Adrenal gland (tissue), 19 donors: ENCODE measurements at places on chromosomes 1 and 21. TPM values are rescaled to one million over a fixed set of nuclear protein-coding genes. Genes with fewer than 3 reads are reported as not detected.

- no peak for DNase-seq
- H3K4me1 ChIP-seq = no peaks in the 10 kb centered on the region
- H3K4me3 ChIP-seq = no peak overlapping the region
These were observed 32.6 kb downstream of the SLC44A3 start for GRCh38 chr1:94852788-94853187.

DNA sequence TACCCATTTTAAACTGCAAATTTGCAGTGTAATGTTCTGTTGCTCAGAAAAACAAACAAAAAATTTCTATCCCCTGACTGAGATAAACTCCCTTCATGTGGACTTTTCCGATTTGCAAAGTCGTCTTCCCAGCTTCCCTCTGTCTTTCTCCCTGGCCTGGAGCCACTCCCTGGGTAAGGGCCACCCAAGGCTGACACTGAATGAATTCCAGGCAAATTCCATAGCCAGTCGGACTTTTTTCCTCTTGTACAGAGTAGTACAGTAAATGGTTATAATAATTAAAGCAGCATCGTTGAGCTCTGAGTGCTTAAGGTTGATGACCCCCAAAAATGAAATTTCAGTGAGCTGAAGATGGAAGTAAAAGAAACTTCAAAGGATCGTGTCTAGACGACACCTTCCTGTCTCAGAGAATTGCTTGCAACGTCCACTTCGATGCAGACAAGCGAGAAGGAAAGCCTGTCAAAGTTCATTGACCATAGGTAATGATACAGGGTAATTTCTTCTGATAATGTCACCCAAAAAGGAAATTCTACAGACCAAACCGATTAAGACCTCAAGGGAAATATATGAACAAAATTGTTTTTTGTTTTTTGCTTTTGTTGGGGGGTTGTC is 33.6 kb upstream of the LHX8 start:
- H3K27ac ChIP-seq = no peak overlapping the region
- no peak for DNase-seq
- no peaks in the 10 kb centered on the region for H3K4me1 ChIP-seq
- no peak overlapping the region for H3K4me3 ChIP-seq
- no peaks in the 10 kb centered on the region for H3K27me3 ChIP-seq

DNA sequence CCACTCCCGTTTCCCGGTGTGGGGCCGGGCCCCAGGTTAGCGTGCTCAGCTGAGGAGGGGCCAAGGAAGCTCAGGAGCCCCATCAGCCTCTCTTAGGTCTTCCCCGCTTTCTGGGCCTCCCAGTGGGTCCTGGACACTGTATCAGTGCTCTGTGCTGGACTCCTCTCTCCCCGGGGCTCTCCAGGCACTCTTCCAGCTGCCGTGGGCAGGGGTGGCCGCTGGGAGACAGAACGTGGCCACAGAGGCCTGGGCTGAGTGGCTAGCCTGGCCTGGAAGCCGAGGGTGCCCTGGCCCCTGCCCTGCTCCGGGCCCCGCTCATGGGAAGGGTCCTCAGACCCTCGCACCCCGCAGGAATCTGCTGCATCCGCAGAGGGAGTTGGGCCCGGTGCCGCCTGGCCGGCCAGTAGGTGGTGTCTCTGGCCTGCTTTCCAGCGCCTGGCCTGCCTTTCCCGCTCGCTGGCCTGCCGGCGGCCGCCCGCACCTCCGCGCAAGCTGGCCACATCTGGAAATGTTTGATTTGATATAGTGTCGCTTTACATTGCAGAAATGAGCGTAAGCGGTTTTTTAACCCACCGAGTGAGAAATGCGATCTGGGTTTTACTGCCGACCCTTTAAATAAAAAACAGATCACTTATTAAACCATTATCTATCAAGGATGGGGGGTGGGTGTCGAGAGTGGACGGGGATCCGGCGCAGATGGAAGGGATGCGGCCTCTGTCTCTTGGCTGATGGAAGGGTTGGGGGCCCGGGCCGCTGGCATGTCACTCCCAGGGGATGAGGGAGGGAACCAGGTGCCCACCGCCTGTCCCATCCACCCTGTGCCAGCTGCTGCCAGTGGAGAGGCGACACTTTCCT is 74.4 kb upstream of the TTC34 start:
- no peaks in the 10 kb centered on the region for H3K4me1 ChIP-seq
- no peaks in the 10 kb centered on the region for H3K27me3 ChIP-seq
- no peak for DNase-seq
- no peak overlapping the region for H3K27ac ChIP-seq

DNA sequence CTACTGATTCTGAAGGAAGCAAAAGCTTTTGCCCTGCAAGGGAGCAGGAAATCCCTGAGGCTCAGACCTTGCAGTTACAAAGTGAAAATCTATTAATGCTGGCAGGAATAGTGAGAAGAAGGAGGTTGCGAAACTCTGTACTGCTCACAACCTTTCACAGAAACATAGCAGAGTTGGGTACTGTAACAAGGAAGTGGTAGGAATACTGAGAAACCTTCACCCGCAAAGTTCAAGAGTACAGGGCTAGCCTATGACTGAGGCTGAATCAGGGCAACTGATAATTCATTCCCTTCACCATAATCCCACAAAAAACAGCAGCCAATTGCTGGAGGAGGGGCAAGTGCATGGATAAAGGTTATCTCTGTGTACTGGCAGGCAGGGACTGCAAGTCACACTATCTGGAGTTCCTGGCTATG is 23.9 kb upstream of the KCTD3 start:
- peak overlapping the region; percentile 42 for H3K27ac ChIP-seq
- no peaks in the 10 kb centered on the region for H3K36me3 ChIP-seq
- no peak overlapping the region for H3K4me3 ChIP-seq
- peaks cover 28% of the 10 kb centered on the region for H3K4me1 ChIP-seq
- no peaks in the 10 kb centered on the region for H3K27me3 ChIP-seq
- peak; percentile 70 for DNase-seq

DNA sequence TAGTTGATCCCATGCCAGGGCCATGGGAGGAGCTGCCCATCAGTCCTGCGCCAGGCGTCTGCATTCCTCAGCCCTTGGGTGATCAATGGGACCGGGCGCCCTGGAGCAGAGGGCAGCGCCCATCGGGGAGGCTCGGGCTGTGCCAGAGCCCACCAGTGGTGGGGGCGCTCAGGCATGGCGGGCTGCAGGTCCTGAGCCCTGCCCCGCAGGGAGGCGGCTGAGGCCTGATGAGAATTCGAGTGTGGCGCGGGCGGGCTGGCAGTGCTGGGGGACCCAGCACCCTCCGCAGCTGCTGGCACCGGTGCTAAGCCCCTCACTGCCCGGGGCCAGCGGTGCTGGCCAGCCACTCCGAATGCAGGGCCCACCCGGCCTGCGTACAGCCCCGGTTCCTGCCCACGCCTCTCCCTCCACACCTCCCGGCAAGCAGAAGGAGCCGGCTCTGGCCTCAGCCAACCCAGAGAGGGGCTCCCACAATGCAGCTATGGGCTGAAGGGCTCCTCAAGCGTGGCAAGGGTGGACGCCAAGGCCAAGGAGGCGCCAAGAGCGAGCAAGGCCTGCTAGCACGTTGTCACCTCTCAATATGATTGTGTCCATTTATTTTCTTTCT is 238.1 kb upstream of the OLFM3 start:
- no peak for DNase-seq
- H3K27me3 ChIP-seq = no peaks in the 10 kb centered on the region
- no peak overlapping the region for H3K4me3 ChIP-seq
- H3K4me1 ChIP-seq = no peaks in the 10 kb centered on the region
- no peaks in the 10 kb centered on the region for H3K36me3 ChIP-seq
- H3K27ac ChIP-seq = no peak overlapping the region

GRCh38 chr1:241475671-241476070 is 43.9 kb downstream of the FH start:
- no peak overlapping the region for H3K4me3 ChIP-seq
- H3K36me3 ChIP-seq = no peaks in the 10 kb centered on the region
- no peak overlapping the region for H3K27ac ChIP-seq
- H3K4me1 ChIP-seq = no peaks in the 10 kb centered on the region
- H3K27me3 ChIP-seq = no peaks in the 10 kb centered on the region
- no peak for DNase-seq

Gene HTR1D
- not detected for total RNA-seq

GRCh38 chr1:27526569-27527222 is 36.7 kb upstream of the WASF2 start:
- H3K4me3 ChIP-seq = no peak overlapping the region
- H3K4me1 ChIP-seq = peaks cover 70% of the 10 kb centered on the region
- H3K27ac ChIP-seq = no peak overlapping the region

DNA sequence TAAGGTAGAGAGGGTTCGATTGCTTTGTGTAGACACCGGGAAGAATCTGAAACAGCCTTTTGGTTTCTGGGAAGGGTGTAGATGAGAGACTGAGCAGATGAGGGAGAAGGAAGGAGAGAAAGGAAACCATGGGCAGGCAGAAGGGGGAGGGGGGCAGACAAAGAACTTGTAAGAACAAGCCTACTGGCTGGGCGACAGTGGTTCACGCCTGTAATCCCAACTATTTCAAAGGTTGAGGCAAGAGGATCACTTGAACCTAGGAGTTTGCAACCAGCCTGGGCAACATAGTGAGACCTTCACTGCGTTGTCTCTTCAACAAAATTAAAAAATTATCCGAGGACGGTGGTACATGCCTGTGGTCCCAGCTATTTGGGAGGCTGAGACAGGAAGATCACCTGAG is 106.2 kb downstream of the TM2D1 start:
- H3K27ac ChIP-seq = no peak overlapping the region
- no peak overlapping the region for H3K4me3 ChIP-seq
- DNase-seq = no peak
- no peaks in the 10 kb centered on the region for H3K36me3 ChIP-seq
- no peaks in the 10 kb centered on the region for H3K4me1 ChIP-seq
- H3K27me3 ChIP-seq = no peaks in the 10 kb centered on the region

GRCh38 chr1:159196543-159196942 is 8.1 kb upstream of the ACKR1 start:
- DNase-seq = no peak
- H3K27me3 ChIP-seq = no peaks in the 10 kb centered on the region
- H3K4me1 ChIP-seq = no peaks in the 10 kb centered on the region
- H3K27ac ChIP-seq = no peak overlapping the region
- no peaks in the 10 kb centered on the region for H3K36me3 ChIP-seq

Gene DENND2D
- 62.9 TPM for total RNA-seq

Gene TMEM240
- 2.5 TPM for total RNA-seq

- no peaks in the 10 kb centered on the region for H3K4me1 ChIP-seq
- H3K36me3 ChIP-seq = no peaks in the 10 kb centered on the region
- no peak overlapping the region for H3K4me3 ChIP-seq
- peaks cover 19% of the 10 kb centered on the region for H3K27me3 ChIP-seq
These were observed 281.2 kb downstream of the RRAGC start for GRCh38 chr1:38578271-38578951.

Gene JAM2
- 28.7 TPM for total RNA-seq

Gene WNT2B
- total RNA-seq = 1.4 TPM

- no peaks in the 10 kb centered on the region for H3K36me3 ChIP-seq
- no peak overlapping the region for H3K4me3 ChIP-seq
- H3K27me3 ChIP-seq = no peaks in the 10 kb centered on the region
These were observed 187.5 kb upstream of the ARHGEF16 start for GRCh38 chr1:3266870-3267549.

DNA sequence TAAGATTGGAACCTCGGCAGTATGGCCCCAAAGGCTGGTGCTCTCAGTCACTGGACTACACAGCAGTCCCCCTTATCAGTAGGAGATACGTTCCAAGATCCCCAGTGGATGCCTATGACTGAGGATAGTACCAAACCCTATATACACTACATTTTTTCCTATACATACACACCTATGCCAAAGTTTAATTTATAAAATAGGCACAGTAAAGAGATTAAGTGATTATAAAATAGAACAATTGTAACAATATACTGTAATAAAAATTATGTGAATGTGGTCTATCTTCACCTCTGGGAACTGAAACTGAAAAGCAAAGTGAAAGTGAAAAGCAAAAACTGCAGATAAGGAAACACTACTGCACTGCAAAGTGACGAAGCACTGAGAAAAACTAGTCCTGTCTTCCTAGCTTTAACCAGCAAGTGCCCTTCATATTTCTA is 96.8 kb downstream of the INTS7 start:
- peaks cover 4% of the 10 kb centered on the region for H3K4me1 ChIP-seq
- DNase-seq = no peak
- no peaks in the 10 kb centered on the region for H3K27me3 ChIP-seq
- H3K4me3 ChIP-seq = no peak overlapping the region
